Activated naive CD4-positive, alpha-beta T cell treated with Interleukin-2 at 50 U/mL for 16 hours (primary cell): ENCODE measurements at places on chromosomes 5 and 9.

DNA sequence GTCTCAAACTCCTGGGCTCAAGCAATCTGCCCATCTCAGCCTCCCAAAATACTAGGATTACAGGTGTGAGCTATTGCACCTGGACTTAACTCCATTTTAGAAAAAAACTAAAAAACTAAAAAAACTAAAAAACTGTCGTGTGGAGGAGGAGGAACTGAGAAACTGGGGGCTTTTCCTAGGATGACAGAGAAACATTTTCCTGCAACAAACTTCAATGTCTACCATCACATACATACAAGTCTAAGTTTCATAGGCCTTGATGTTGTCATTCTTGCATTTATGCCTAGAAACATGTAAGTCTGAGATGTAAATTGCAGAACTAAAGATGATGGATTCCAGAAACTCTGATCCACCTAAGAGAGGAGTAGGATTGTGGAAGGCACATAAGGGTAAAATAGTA is 556.8 kb downstream of the RAB3C start:
- DNase-seq: no peak

GRCh38 chr5:103211576-103212561 is 46.7 kb upstream of the MACIR start:
- no peak for DNase-seq

DNA sequence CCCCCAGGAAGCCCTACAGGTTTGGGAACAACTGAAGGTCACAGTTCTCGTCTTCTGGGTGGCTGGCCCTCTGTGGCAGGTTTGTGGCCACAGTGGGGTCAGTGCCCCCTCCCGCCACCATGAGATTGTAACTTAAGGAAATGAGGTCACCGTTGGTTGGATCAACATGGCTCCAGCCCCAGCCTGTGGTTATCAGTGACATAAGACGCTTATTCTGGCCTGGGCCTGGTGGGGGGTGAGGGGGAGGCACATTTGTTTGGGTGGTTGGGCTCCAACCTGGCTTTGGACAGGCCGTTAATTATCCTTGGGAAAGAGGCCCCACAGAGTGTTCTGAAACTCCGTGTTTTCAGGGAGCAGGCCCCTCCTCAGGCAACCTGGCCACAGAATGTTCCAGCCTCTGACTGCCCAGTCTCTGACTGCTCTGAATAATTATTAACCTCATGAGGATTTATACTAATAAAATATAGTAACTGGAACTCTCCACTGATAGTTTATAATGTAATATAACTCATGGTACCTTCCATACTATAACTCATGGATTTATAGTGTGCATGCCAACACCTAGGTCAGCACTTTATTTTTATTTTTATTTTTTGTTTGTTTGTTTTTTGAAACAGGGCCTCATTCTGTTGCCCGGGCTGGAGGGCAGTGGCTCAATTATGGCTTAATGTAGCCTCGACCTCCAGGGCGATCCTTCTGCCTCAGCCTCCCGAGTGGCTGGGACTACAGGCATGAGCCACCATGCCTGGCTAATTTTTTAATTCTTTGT is 58.0 kb upstream of the RPL26L1 start:
- DNase-seq: no peak

- no peak for DNase-seq
Measured at GRCh38 chr5:173452119-173452905, 124.1 kb upstream of the STC2 start.

DNA sequence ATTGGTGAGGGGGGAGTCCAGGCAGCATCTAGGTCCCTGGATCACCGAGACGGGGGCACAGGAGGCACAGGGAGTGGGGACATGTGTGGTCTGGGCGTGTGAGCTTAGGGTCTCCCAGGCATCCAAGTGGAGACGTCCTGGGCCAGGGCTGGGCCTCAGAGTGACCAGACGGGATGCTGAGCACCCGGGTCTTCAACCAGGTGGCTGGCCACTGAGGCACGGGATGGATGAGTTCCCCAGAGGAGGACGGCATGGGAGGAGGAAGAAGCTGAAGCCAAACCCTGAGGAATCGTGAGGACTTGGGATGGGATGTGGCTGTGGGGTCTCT is 88.0 kb downstream of the LMX1B start:
- no peak for DNase-seq

DNA sequence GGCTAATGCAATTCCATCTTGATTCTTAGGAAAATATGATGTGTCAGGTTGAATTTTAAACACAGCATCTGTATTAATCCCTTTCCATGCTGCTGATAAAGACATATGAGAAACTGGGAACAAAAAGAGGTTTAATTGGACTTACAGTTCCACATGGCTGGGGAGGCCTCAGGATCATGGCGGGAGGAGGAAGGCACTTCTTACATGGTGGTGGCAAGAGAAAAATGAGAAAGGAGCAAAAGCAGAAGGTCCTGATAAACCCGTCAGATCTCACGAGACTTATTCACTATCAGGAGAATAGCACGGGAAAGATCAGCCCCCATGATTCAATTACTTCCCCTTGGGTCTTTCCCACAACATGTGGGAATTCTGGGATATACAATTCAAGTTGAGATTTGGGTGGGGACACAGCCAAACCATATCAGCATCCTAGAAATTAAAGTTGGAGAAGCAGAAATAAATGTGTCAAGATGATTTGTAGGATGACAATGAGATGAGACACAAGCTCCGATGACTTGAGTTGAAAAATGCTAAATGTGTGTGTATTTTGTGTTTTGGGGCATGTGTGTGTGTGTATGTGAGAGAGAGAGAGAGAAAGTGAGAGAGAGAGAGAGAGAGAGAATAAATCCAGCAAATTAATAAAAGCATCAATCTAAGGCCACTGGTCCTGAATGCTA is 48.5 kb upstream of the ANKRD55 start:
- no peak for DNase-seq

- DNase-seq: no peak
Measured at GRCh38 chr5:54620141-54620933, 102.8 kb downstream of the SNX18 start.

- DNase-seq: no peak
Measured at GRCh38 chr5:38719916-38720315, 125.9 kb upstream of the OSMR start.

DNA sequence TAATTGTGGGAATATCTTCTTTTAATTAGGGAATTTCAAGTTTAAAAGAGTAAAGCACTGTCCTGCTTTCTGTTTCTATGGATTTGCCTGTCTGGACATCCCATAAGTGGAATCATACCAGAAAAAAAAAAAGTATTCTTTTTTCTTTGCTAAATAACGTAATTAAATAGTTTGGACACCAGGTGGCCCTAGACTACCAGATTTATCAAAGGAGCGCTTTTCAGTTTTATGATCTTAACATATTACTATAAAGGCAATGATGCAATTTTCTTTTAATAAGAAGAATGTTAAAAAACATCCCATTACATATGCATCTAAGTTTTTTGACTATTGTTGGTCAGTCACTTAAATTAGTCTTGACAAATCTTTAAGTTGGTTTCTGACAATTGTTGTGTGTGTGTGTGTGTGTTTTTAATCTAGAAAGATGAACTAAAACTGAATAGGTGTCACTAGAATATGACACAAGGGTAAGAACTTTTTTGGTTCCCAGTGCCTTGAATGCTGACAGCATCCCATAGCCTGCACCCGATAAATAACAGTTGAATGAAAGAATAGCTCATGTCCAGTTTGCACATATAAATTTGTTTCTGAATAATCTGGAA is 49.5 kb downstream of the C5orf22 start:
- no peak for DNase-seq

GRCh38 chr5:134536876-134537275 is 11.4 kb downstream of the JADE2 start:
- DNase-seq: no peak

DNA sequence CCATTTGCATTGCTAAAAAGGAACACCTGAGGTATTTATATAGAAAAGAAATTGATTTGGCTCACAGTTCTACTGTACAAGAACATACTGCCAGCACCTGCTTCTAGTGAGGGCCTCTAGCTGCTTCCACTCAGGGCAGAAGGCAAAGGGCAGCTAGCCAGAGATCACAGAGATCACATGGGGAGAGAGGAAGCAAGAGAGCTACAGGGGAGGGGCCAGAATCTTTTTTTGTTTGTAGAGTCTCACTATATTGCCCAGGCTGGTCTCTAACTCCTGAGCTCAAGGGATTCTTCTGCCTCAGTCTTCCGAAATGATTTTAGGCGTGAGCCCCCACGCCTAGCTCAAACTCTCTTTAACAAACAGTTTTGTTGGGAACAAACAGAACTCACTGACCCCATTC is 6.1 kb downstream of the SLCO4C1 start:
- no peak for DNase-seq

GRCh38 chr9:89770531-89771174 is 165.8 kb downstream of the GADD45G start:
- DNase-seq: no peak

DNA sequence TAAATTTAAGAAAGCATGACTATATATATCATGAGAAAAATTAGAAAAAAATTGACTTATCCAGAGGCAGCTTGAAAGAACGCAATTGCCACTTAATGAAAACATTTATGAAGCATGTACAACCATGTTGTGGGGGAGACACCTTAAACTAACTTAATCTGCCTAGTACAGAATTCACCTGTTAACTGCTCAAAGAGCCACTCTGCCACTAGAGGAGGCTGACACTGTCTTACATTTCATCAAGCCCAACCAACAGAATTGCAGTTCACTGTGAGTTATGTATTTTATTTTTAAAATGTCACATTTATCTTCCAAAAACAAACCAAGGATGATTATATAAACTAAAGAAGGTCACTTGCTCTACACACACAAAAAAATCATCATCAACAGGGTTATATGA is 252.9 kb downstream of the MLLT3 start:
- no peak for DNase-seq

DNA sequence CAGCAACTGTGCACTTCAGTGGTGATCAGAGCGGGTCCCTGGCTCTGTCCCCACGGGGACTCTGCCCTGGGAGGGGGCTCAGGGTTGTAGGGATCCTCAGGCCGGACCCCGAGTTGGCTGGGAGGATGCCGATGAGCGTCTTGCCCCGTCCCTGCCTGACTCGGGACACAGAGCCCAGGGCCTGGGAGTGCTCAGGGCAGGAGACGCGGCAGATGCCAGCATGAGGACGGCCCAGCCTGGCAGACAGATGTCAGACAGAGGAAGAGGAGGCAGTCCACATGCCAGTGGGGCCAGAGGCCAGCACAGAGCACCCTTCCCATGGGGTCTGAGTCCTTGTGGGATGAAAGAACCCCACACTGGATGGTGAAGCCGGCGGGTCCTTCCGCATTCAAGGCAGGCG is 11.3 kb downstream of the LCN12 start:
- DNase-seq: no peak

GRCh38 chr9:123239726-123240125 is 28.7 kb downstream of the STRBP start:
- no peak for DNase-seq

DNA sequence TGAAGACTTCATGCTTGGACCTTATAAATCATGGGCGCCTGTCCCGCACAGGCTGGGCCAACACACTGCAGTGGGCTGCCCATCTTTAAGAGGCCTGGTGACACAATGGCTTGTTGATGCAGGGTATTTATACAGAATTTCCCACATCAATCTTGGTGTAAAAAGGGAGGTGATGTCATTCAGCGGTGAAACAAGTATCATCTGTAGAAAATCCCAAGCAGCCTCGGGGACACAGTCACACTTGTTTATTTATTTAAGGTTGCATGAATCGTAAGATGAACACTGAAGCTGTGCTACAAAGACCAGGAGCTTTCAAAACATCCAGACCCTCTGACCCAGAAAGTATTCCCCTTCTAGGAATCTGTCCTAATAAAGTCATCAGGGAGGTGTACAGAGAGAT is 40.5 kb downstream of the SMIM23 start:
- DNase-seq: no peak

- no peak for DNase-seq
Measured at GRCh38 chr5:163387589-163388343, 49.6 kb upstream of the CCNG1 start.

GRCh38 chr5:154755361-154756008 is at the start of gene LARP1:
Gene LARP1, plus strand, starts transcription at chr5:154755377. Its CDS starts 381 bp downstream, at chr5:154755758.
- no peak for DNase-seq

DNA sequence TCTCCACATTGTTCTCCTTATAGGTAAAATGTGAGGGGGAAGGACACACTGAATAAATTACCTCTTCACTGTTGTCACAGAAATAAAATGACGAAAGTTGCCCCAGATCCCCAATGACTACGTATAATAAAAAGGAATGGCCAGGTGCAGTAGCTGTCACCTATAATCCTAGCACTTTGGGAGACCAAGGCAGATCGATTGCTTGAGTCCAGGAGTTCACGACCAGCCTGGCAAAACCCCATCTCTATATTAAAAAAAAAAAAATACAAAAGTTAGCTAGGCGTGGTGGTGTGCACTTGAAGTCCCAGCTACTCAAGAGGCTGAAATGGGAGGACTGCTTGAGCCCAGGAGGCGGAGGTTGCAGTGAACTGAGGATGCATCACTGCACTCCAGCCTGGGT is 82.2 kb upstream of the APC start:
- no peak for DNase-seq

DNA sequence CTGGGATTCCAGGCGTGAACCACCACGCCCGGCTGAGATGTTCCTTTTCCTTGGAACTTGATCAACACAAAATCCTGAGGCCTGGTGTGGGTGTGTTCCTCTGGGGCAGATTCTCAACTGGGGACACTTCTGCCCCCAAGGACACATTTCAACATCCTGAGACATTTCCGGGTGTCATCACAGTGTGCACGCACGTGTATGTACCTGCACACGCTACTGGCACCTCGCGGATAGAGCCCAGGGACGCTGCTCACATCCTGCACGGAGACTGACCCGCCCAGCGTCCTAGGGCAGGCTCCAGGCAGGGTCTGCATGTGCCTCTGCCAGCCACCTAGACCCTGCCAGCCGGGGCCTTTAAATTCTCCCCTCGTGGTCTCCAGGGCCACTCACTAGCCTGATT is 8.0 kb downstream of the SAPCD2 start:
- no peak for DNase-seq

DNA sequence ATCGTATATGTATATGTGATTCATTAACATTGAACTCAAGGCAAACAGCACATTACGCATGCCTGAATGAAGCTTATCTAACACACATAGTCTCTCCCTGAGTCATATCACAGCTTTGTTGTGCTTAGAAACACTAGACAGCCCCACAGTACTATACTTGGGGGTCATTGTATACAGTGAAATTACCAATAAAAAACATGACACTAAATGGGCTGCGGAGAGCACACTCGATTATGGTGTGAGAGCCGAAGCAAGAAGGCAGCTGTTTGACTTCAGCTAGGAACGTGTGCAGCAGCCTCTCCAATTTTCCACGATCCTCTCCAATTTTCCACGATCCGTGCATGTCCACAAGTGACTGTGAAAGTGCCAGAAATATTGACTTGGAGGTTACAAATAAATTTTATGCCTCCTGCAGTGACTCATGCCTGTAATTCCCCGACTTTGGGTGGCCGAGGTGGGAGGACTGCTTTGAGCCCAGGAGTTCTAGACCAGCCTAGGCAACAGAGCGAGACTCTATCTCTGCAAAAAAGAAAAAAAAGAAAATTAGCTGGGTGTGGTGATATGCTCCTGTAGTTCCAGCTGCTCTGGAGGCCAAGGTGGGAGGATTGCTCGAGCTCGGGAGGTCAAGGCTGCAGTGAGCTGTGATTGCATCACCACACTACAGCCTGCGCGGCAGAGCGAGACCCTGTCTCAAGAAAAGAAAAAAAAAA is 102.4 kb downstream of the DAPK1 start:
- no peak for DNase-seq

GRCh38 chr9:4243877-4244812 is 55.7 kb downstream of the GLIS3 start:
- no peak for DNase-seq

- no peak for DNase-seq
Measured at GRCh38 chr5:149127394-149127955, 13.8 kb upstream of the ABLIM3 start.
